ENCODE measurements at places on chromosomes 12 and 14.

GRCh38 chr12:47698631-47699030 lies 7.2 kb downstream of the RPAP3 start:
- no peak for DNase-seq

DNA sequence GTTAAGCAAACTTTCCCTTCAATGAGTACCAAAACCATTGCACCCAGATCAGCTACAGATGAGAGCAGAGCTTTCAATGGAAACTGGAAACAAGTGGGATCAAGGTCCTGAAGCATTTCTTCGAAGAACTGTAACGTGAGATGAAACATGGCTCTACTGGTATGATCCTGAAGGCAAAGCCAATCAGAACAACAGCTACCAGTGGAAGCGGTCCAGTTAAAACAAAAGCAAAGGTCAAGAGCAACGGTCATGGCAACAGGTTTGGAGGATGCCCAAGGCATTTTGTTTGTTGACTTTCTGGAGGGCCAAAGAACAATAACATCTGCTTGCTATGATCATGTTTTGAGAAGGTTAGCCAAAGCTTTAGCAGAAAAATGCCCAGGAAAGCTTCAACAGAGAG lies 137.9 kb upstream of the CPSF6 start:
- no peak for DNase-seq

DNA sequence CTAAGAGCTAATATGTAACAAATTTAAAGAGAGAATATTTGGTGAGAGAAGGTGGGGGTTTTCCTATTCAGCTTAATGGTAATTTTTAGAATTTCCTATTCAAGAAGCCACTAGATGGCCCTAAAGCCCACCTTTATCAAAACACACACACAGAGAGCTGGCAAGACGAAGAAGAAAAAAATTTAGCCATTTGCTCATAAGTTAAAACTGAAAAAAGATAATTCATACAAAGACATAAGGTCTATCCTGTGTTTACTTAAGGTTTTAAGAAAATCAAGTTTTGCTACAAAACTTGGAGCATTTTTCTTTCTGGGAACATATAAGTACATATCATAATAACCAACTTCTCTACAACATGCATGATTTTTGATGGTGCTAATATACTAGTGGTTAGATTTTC lies 46.8 kb upstream of the PCED1B start:
- no peak for DNase-seq

- DNase-seq, result no peak
These were observed 178.2 kb downstream of the RASSF9 start for GRCh38 chr12:85657836-85658630.

DNA sequence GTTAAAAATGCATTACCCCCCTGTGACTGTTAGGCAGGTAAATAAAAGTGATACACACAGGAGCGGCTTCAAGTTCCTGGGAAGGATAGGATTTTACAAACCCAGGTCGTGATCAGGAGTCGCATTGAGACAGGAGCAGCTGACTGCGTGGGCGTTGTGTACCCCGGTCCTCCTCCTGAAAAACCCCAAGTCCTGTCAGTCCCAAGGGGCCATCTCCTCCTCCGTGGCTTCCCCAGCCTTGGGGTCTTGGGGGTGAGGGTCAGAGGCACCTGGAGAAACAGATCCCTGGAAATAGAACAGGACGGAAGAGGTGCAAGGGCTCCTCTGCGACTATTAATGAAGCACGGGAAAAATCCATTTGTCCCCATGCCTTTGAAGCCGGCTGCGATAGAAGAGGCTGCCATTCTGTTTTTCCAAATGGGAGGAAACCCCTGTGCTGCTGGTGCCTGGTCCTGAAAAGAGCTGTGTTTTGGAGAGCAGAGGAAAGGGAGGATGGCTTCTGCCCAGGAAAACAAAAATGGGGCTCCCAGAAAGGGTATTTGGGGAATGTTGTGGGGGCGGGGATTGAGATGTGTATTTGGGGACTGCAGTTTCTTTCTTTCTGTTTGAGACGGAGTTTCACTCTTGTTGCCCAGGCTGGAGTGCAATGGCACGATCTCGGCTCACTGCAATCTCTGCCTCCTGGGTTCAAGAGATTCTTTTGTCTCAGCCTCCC lies 143.1 kb downstream of the ZNF664 start:
- no peak for DNase-seq

GRCh38 chr12:23949348-23950209 lies at the start of gene SOX5:
Gene SOX5 (minus strand): TSS chr12:23949670. CDS start chr12:23949601, 69 bp downstream.
- DNase-seq, result no peak

- DNase-seq, result no peak
These were observed 131.8 kb upstream of the AEBP2 start for GRCh38 chr12:19307451-19307850.

GRCh38 chr12:102879144-102879763 lies 37.8 kb downstream of the PAH start:
- no peak for DNase-seq

GRCh38 chr12:76874491-76875190 lies 4.2 kb downstream of the CSRP2 start:
- no peak for DNase-seq

GRCh38 chr12:49776413-49776812 lies 35.1 kb downstream of the TMBIM6 start:
- no peak for DNase-seq

- no peak for DNase-seq
These were observed 201.2 kb upstream of the DDHD1 start for GRCh38 chr14:53354336-53354735.

DNA sequence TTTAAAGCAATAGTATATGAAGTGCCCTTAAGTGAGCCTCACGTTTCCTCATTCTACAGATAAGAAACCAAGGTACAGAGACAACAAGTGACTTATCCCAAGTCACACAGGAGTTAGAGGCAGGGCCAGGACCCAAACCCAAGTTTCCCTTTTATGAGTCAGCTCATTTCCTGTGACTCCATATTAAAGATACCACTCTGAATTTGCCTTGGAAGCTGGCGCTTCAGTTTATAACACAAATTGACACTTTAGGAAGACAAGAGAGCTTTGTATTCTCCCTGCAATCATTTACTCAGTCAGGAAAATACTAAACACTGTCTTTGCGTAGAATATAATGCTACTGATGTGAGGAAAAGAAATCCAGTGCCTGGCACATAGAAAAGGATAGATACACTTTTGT lies 43.2 kb downstream of the MYBPC1 start:
- no peak for DNase-seq

- DNase-seq, result no peak
These were observed 12.0 kb downstream of the PDE6H start for GRCh38 chr12:14984766-14985285.

DNA sequence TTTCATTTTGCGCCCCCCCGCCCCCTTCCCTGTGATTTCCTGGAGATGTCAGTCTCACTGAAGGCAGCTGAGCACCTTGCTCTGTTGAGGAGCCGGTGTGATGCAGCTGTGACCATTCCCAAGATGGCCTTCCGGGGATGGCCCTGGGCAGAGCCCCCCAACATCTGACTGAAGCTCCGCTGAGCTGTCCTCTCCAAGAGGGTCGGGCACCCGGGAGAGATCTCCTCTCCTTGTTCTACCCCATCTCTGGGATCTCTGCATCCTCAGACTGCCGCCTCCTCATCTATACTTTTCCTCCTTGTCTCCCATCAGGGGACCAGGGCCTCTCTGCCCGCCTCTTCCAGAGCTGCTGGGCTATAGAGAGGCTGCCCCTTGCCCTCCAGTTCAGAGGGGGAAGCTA lies 965 bp upstream of the SMOC1 start:
- no peak for DNase-seq

GRCh38 chr12:54891717-54892478 lies 37.6 kb downstream of the MUCL1 start:
- DNase-seq, result no peak

- no peak for DNase-seq
These were observed 54.5 kb upstream of the MMP17 start for GRCh38 chr12:131773582-131774221.

DNA sequence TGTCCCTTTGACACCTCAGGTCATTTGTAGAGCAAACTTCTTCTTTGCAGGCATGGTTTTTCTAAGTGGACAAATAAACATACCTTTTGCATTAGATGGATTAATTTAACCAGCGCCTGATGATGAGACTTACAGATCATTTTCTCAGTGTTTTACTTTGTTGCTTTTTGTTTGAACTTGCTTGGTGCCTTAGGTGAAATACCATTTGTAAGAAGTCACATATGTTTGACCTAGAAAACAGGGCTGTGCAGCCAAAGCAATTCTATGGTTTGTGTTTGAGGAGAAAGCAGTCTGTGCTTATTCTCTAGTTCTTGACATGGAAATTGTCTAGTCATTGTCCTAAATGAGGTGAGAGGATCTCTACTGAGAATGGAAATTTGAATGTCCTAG lies 111.1 kb downstream of the DIP2B start:
- DNase-seq, result no peak

- DNase-seq, result no peak
These were observed 397.1 kb downstream of the EGLN3 start for GRCh38 chr14:33553706-33554278.

DNA sequence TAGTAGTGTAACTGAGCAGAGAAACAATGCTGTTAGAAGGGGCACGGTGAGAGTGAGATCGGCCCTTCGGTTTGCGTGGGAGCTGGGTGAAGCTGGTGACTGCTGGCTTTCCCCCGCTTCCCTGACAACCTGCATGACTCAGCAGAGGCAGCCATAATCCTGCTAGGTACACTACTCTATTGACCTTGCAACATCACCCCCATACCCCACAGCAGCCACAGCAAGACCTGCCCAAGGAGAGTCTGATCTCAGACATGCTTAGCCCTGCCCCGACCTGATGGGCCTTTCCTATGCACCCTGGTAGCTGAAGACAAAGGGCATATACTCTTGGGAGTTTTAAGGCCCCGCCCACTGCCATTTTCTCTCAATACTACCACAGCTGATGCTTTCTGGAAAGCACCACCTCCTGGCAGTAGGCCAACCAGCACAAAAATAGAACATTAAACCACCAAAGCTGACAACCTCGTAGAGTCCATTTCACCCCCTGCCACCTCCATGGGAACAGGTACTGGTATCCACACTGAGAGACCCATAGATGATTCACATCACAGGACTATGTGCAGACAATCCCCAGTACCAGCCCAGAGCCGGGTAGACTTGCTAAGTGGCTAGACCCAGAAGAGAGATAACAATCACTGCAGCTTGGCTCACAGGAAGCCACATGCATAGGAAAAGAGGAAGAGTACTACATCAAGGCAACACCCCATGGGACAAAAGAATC lies 75.9 kb upstream of the RGS6 start:
- no peak for DNase-seq

DNA sequence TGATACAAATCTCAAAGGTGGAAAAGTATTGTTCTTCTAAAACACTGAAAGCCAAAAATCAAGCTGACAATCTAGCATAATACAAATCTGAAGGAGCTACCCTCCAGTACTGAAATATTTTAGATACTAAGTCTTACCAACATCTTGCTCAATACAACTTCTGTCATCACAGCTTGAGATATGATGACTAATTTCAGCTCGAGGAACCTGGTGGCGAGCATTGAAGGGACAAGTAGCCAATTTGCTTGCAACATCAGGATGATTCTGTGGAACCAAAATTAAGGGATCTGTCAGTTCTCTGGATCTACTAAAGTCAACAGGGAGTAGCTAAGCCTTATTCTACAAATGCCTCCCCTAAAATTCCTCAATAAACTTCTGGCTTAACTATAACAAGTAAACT lies 10.4 kb downstream of the GTSF1 start:
- DNase-seq, result no peak

DNA sequence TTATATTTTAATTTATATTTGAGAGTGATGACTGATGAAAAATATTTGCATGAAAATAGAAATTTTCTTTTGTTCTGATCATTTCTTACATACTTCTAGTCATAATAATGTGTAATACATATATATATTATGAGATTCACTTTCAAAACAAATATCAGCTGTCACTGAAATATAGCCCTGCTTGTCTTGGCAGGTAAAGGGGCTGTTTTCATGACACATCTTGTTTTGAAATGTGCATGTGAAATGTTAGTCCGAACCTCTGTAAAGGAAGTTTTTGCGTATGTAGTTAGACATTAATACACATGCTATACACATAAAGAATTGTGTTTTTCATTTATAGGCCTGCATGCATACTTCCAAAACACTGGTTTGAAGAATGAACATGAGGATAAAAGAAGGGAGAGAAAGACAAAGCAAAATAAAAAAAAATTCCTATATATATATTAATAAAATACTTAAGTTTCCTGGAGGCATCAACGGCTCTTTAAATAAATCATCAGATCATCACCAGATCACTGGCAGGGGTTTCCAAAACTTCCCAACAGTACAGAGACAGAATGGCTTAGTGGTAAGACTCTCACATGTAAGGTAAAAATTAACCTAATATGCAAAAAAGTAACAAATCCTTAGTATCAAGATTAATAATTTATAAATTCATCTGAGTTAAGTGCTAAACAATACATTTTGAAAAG lies 60.1 kb downstream of the SEL1L start:
- DNase-seq, result no peak

- no peak for DNase-seq
These were observed 35.2 kb downstream of the ASCL1 start for GRCh38 chr12:102992720-102993119.

DNA sequence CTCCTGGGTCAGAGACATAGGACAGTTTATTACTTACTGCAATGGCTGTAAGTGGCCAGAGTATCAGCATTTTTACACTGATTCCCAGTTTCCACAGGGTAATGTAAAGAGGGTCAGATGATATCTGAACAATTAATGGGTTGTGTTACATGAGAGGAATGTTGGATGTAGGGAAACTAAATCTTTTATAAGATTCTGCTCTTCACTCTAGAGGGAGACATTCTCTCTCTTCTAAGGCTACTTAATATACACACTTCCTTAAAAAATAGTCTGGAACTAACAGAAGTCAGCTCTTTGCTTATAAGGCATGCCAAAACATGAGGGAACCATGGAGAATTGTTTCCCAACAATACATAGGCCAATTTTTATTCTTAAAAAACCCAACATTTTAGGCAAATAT lies 389.8 kb downstream of the ETNK1 start:
- DNase-seq, result no peak

- DNase-seq, result no peak
These were observed 93.5 kb downstream of the GALNT8 start for GRCh38 chr12:4813741-4814140.

DNA sequence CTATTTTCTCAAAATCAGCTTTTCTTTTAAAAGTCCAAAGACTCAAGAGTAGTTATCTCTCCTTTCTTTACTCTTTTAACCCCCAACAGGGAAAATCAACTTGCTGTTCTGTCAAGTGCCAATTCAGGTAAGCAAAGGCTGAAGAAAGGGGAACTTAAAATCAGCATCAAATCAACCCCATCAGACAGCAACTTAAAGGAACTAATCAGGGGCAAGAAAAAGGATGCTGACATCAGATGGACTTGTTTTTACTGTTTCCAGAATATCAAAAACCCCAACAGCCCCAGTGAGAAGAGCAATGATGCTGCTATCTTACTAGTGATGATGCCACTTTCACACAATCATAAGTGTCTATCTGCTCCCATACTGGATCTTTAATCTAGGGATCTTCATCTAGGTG lies 3.4 kb downstream of the BAZ2A start:
- DNase-seq, result no peak
